ENCODE measurements at places on chromosomes 13 and 19. TPM values are rescaled to one million over a fixed set of nuclear protein-coding genes. Genes with fewer than 3 reads are reported as not detected.

Gene ZSCAN18
- 33.0 TPM for total RNA-seq

Gene BEST2
- total RNA-seq = 52.2 TPM

Gene SLITRK6
- 14.6 TPM for total RNA-seq

Gene PSG3
- total RNA-seq = not detected

Gene NCR1
- not detected for total RNA-seq

Gene FCER2
- not detected for total RNA-seq

Gene ZNF610
- total RNA-seq = 5.3 TPM

Gene CNN1
- 31.6 TPM for total RNA-seq

Gene ZNF566
- total RNA-seq = 6.4 TPM

Gene OR10H4
- not detected for total RNA-seq

Gene ADM5
- total RNA-seq = 7.6 TPM

Gene KIR2DL4
- 0.83 TPM for total RNA-seq

Gene NDUFA11
- 245 TPM for total RNA-seq

Gene MOB3A
- total RNA-seq = 23.7 TPM

Gene PLK5
- not detected for total RNA-seq

Gene GPR183
- total RNA-seq = 7.0 TPM

Gene PRODH2
- not detected for total RNA-seq

Gene STXBP2
- 46.4 TPM for total RNA-seq

Data from suprapubic skin (tissue), 4 donors.